ENCODE measurements at places on chromosomes 2 and 18.

DNA sequence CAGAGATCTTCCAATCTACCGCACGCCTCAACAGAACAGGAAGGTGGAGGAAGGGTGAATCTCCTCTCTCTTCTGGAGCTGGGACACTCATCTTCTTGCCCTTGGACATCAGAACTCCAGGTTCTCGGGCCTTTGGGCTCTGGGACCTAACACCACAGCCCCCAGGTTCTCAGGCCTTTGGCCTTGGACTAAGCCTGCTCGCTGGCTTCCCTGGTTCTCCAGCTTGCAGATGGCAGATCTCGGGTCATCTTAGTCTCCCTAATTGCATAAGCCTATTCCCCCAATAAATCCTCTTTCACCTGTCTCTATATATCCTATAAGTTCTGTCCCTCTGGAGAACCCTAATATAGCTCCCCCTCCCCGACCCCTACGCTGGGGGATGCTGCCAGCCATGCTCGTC is 14.8 kb downstream of the HS6ST1 start:
- DNase-seq = no peak

DNA sequence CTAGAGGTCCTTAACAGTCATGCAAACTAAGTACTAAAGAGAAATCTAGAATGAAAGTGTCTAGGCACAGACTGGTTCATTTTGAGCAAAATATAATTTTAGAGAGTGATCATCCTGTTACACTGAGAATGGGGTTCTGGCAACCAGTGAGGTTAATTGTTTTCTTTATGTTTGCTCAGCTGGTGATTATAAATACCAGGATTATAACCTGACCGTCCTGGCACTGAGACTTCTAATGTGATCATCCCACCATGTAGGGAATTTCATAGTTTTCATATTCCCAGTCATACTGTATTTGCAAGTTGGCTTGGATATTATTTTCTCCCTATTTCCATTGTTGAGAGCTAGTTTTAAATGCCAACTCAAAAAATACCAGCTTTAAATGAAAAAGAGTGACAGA is 852.5 kb upstream of the LRATD1 start:
- DNase-seq = no peak

- no peak for DNase-seq
These were observed 22.0 kb upstream of the PELI1 start for GRCh38 chr2:64166212-64166611.

DNA sequence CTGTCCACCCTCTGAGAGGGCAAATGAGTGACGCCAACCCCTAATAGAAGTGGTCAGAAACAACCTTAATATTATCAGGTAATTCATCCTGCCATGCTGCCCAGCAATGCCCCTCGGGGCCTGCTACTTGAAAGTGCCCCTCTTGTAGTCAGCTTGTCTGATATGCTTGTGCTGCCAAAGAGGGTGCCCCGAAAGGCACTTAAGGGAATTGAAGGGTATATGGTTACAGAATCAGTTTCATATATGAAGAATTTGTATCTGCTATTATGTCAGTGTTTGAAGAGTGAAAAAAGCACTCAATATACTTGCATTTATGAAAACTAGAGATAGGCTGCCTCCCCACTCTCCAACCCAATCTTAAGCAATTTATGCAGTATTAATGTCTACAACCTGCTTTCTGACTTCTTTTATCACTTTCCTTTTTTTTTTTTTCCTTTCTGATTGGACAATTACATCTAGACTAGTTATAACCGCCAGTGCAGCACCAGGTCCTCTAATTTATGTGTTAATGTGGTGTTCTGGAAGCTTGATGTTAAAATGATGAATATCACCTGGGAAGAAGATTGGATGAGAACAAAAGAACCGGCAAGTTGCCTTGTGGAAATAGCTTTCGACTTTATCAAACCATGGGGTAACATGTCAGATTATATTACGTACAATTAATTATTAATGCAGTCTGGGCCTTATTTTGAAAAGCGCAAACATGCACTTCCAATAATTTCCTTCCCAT is 646.9 kb upstream of the ACVR2A start:
- DNase-seq = no peak

- DNase-seq = no peak
These were observed 19.1 kb downstream of the LIMS1 start for GRCh38 chr2:108553209-108553919.

DNA sequence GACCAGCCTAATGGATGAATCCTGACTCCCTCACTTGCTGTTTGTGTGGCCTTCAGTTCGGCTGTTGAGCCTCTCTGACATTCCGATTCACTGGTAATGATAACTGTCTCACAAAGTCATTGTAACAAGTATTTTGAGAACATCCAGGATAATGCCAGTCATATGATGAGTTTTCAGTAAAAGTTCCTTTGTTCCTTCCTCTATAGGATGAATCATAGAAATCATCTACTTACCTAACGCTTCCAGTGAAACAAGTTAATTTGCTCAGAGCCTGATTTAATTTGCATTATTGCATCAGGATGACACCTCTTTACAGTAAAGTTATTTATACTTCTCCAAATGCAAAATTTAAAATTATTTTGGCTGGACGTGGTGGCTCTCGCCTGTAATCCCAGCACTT is 32.0 kb downstream of the RAB31 start:
- DNase-seq = no peak

GRCh38 chr2:217804791-217805667 is 197.8 kb downstream of the TNS1 start:
- DNase-seq = no peak

GRCh38 chr2:74745766-74746165 is 88.2 kb upstream of the HK2 start:
- no peak for DNase-seq

DNA sequence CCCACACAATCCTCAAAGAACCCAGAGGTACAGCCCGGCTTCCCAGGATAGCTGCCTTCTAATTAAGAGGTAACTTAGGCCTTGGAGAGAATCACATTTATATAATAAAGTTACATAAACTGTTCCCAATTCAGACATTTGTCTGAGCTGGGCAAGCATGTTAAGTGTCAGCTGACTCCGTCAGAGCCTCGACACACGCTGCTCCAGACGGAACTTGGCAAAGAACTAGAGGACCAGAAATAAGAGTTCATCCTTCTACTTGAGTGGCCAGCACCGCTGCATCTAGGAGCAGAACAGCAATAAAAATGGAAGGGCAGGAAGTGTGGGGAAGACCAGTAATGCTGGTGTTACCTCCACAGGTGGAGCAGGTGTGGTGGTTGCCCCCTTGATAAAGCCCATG is 80.5 kb downstream of the MYO5B start:
- DNase-seq = no peak

DNA sequence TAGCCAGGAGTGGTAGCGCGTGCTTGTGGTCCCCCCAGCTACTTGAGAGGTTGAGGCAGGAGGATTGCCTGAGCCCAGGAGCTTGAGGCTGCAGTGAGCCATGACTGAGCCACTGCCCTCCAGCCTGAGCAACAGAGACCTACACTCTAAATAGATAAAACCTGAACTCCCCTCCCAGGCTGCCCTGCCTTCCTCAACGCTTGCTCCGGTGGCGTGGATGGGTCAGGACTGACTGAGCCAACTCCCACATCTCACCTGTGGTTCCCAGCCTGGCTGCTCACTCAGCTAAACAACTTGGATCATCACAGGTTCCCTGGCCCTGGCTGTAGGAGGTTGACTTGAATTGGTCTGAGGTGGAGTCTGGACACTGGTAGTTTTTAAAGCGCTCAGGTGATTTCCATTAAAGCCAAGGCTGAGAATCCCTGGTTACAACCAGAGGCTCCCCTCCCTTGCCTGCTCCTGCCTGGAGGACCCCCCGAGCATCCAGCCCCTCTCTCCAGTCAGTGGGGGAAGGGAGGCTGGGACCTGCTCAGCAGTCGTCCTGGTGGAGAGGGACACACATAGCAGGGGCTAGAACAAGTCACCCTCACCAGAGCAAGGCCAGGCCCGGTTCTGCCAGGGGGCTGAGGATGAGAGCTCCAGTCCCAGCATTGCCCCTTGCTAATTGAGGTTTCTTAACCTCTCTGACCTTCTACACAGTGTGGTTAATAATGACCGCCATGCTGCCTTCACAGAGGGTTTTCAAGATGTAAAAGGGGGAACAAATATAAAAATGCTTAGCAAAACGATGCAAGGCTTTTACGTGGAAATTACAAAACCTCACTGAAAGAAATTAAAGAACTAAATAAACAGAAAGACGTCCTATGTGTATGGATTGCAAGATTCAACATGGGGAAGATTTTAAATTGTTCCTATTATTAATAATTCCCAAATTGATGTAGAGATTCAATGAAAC is 46.9 kb upstream of the TAF1B start:
- no peak for DNase-seq

- no peak for DNase-seq
These were observed 47.5 kb downstream of the FAM117B start for GRCh38 chr2:202682274-202682673.

DNA sequence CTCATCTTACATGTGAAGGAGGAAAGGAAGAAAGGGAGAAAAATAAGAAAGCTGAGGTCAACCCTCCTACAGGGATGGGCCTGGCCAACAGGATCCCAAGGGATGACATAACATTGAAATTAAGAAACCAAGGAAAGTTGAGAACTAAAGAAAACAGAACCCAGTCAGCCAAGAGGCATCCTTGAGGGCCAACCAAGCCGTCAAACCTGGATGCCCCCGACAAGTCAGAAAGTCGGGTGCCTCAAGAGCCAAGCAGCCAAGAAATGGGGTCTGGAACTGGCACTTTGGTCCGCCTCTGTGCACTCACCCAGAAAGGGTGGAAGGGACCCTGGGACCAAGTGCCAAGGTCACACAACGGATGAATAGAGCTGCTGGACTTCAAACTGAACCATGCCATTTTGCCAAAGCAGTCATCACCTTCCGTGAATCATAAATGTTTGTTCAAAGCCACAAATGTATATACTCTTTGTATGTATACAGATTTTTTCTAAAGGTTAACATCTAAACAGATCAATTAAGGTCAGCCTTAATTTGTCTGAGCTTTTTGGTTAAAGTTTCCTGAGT is 27.0 kb upstream of the PTPN4 start:
- no peak for DNase-seq

DNA sequence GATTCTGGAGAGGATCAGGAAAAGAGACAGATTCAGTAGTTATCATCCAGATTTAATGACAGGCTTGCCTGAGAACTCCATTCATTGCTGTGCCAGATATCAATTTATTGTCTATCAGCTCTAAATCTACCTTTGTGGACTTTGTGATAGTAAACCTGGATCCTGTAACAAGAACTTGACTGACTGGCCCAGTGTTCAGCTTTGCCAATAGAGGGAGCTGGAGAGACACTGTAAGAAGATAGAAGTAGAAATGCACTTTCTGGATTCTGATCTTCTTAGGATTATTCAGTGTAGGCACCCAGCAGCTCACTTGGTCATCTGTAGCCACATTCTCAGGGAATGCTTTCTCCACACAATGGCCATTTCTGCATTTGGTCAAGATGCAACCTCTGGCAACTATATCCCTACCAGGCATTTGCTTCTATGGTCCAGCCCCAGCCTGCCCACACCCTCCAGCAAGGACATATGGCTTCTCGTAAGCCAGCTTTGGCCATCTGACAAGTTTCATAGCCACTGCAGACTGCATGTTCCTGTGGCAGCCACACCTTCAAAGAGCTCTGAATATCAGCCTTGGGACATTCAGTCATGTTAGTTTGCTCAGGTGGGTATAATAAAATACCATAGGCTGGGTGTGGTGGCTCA is 6.1 kb upstream of the SERPINB8 start:
- no peak for DNase-seq

- DNase-seq = no peak
These were observed 7.3 kb upstream of the PELI1 start for GRCh38 chr2:64151476-64151875.

DNA sequence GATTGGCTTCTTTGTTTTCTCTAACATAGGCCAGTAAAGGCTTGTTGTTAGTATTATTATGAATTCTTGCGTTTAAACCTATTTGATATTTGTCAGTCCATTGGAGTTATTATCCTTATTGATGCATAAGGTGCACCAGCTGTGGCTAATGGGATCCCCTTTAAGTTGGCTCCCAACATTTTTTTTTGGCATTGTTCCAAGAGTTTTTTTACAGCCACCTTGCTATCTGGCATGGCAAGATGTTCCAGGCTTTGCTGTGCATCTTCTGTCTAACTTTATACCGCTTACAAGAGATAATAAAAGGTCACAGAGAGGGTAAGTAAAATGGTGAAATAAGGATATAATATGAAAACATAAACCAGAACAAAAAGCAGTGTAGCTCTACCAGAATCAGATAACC is 157.5 kb upstream of the TACR1 start:
- no peak for DNase-seq

DNA sequence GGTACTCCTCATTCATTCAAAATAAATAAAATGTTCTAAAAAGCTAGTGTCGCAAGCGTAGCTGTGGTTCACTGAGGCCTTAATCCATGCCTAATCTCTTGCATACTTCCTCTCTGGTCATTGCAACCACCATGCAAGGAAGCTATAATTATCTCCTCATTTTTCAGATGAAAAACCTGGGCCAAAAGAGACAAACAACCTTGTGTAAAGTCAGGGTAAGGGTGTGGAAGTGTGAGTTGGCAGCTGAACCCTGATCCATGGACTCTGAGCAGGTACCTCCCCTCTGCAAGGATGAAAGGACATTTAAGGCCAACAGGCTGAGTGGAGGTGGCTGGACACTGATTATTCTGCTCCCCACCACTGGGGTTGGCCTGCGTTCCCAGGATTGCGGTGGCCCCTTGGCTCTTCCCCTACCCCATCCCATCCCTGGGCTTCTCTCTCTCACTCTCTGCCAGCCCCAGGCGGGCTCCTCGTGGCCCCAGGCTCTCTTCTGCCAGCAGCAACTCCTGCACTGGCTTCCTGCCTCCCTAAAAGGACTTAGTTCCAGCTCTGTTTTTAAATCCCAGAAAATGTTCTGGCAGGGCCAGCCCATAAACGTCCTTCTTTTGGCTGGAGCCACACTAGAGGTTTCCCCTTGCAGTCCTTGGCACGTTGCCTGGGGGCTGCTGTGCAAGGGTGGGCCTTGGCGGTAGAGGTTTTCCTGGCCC is 72.0 kb upstream of the AFF3 start:
- no peak for DNase-seq

GRCh38 chr2:229150317-229150716 is 120.8 kb downstream of the PID1 start:
- DNase-seq = no peak

- no peak for DNase-seq
These were observed 435.9 kb downstream of the DCDC2C start for GRCh38 chr2:4139316-4139715.

- no peak for DNase-seq
These were observed 19.0 kb downstream of the KRCC1 start for GRCh38 chr2:88036606-88037005.

GRCh38 chr2:152473151-152473857 is 138.3 kb downstream of the FMNL2 start:
- DNase-seq = no peak

- DNase-seq = no peak
These were observed 1.4 kb upstream of the ANKRD39 start for GRCh38 chr2:96859099-96859649.

GRCh38 chr2:7795778-7796563 is 878.8 kb downstream of the RNF144A start:
- peak; percentile 6 for DNase-seq

DNA sequence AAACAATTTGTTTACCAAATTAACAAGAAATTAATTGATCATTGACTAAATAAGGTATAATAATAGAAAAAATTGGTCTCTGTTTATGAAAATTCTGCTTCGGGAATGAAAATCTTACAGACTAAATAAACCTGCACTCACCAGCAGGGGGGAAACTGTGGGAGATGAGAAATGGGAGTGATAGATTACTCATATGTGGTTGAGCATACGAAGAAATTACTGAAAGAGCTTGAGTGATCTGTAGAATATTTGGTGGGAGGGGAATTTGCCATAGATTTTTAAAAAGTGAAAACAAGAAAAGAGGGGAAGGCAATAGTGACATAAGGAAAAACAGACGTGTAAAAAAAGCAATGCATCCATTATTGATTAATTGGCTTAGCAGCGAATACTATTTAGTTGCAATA is 2.2 kb downstream of the HMSD start:
- no peak for DNase-seq

All from COLO829 (cell line).